Foreskin fibroblast (primary cell): ENCODE measurements at places on chromosomes 5 and 9.

DNA sequence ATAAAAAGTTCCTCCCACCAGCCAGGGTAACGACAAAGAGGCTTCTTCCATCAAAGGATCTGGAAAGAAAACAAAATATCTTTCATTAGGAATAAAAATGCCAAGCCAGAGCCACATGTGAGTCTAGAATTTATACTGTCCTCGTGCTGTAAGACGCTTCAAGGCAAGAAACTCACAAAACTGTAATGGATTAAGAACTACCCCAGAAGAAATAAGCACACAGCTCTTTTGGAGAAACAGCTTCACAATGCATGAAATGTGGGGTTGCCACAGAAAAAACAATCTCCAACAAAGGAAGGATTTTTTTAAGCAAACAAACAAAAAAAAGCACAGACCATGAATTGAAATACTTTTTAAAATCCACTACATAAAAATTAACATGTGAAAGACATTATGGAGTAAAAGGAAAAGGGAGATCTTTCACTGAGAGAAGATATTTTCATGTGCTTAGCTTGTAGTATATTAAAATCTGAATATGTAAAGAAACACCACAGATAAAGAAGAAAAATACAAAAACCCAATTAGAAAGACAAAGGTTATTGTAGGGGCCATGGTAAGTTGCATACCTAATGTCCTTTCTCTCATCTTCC lies 140.5 kb upstream of the NFIL3 start:
- DNase-seq: no peak

DNA sequence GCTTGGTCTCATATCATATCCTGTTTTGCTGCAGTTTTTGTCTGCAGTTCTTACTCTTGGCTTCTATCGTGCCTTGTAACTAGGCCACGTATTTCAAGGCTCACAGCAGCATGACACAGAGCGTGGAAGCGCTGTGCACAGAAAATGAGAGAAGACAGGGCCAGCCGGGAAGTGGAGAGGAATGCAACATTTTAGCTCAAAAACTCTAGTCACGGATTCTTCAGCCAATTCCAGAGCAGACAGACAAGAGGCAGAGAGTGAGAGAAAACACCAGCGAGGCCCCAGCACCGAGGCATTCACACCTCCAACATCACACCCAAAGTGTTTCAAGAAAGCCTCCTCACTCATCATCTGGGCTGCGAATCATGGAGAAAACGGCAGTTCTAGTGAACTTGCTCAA lies 160.8 kb downstream of the DNAH5 start:
- DNase-seq: no peak

GRCh38 chr9:107620801-107621200 lies 131.2 kb upstream of the KLF4 start:
- DNase-seq: no peak

GRCh38 chr9:72305102-72305546 lies 59.9 kb downstream of the ZFAND5 start:
- DNase-seq: peak; percentile 32

- DNase-seq: peak; percentile 67
These were observed 26.6 kb downstream of the GRAMD2B start for GRCh38 chr5:126449751-126450271.

- DNase-seq: no peak
These were observed 189.9 kb upstream of the SMC2 start for GRCh38 chr9:103904242-103904641.

DNA sequence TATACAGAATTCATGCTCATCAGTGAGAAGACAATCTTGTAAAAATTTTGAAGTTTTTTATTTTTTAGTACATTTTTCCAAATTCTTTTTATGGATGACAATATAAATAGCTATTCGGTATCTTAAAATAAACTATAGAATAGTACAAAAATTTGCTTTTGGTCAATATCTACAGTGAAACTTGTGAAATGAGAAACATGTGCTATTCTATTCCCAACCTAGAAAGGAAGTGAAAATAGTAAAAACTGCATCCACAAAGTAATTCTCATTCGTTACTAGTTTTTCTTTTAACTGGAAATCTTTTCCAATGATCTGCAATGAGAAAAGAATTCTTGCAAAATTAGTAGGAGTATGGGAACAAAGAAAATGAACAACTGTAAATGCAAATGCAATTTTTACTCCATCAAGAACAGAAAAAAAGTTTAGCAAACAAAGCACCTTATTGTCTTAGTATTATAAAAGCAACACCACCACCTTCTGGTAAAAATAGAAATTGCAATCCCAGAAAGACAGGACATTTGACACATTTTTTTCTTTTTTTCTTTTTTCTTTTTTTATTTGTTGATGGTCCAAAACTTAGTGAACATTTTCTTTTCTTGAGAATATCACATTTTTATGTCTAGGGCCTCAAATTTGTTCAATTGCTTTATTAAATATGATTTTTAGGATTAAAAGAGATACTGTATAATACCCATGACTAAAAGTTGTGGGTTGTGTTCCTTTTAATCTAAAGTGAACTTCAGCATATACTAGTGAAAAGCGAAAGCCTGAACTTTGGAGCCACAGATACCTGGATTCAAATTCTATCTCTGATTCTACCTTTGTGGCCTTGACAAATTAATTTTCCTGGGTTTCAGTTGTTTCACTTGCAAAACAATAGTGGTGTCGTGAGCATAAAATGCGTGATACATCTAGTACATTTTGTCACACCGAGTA lies 72.3 kb downstream of the SLCO4C1 start:
- peak; percentile 29 for DNase-seq

GRCh38 chr9:21993893-21994555 lies at the start of gene CDKN2A:
CDKN2A (minus strand) TSS chr9:21994392.
- DNase-seq: peak; percentile 75

DNA sequence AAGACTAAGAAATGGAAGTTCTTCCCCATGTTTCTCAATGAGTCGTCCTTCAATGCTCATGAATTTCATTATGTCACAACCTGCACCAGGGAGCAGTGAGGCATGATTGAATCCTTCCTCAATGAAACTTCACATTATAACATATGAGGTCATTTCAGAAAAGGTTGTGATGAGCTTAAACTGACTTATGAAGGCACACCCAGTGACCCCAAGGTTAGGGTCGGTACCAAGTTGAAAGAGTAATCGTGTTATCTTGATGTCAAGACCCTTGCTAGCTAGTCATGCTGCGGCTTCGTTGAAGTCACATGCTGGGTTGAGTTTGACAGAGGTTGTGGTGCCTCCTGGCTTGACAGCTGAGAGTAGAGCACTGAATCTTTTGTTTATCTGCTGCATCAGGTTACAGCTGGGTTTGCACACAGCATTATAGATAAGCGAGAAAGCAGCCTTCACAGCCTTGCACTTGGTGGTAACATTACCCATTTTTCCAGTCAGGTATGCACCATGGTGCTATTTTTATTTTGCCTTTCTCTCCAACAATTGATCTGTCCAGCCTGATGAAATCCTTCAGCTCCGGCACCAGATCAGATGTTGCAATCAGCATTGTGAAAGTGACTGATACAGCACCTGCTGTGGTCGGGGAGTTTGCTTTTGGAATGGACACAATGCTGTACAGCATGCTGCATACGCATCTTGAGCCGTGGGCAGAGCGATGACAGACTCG lies 133.2 kb downstream of the ERCC6L2 start:
- peak; percentile 39 for DNase-seq

- DNase-seq: no peak
These were observed 6.9 kb upstream of the PDCL start for GRCh38 chr9:122835313-122835731.

GRCh38 chr5:64165500-64166200 lies at the start of gene RNF180:
RNF180 (plus strand) TSS chr5:64165843; CDS start chr5:64200808, 34,965 bp downstream.
- DNase-seq: no peak

- peak; percentile 56 for DNase-seq
These were observed 290.6 kb upstream of the PANK3 start for GRCh38 chr5:168869615-168870227.

GRCh38 chr5:80655231-80655774 lies 520 bp upstream of the DHFR start:
- DNase-seq: no peak

GRCh38 chr5:73942783-73943182 lies 316.8 kb downstream of the ARHGEF28 start:
- DNase-seq: no peak

DNA sequence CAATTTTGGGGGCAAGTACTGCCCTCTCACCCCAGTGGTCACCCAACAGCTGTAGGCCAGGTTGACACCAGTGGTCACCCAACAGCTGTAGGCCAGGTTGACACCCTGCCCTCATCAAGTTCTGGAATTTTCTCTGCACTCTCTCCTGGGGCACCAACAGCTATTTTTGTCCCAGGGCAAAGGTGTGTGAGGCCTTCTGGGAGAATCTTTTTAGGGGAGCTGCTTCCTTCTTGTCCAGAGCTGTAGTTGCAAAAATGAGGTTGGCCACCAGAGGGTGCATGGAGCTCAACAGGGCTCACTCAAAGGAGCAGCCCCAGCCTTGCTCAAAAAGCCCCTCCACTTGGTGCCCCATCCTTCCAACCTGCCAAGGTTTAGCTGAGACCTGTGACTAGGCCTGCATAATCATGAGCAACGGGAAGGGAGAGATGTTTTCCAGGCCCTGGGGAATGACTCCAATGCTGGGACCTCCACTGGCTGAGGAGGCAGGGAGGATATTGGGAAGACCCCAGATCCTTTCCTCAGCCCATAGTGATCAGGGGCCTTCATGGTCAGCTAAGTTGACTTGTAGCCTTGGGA lies 10.6 kb upstream of the P4HA2 start:
- peak; percentile 84 for DNase-seq
